ENCODE measurements at places on chromosomes 16 and 17.

DNA sequence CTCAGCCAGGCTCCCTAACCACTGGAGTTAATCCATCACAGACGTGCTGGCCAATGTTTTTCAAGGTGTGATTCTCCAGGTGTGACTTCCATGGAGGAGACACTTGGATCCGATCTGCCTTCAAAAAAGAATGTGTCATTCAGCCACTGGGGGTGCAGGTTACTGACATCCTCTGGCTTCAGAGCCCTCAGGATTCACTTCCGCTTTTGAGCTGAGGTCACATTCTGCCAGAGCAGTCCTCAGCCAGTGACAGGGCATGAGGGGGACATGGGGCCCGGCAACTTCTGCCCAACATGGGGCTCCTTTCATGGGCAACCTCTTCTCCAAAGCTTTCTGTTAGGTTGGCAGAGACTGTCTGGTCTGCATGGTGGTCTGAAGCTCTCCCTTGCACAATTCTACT lies 81.4 kb downstream of the GRIN2A start:
- DNase-seq: no peak

DNA sequence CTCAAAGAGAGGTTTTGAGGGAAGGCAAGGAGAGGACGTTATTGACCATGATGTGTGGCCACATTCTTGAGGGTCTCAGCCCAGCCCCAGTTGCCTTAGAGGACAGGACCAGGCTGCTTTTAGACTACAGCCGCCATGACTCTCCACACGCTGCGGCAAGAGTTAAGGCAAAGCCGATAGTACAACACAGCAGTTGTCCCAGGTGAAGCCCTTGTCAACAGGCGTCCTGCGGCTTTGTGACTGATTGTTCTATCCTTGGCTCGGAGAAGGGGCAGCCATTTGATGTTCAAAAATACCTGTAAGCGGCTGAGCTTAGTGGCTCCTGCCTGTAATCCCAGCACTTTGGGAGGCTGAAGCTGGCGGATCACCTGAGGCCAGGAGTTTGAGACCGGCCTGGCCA lies 28.8 kb downstream of the TMEM92 start:
- DNase-seq: no peak

- no peak for DNase-seq
Observed at GRCh38 chr16:68719993-68720489, 17.1 kb upstream of the CDH1 start.

- no peak for DNase-seq
Observed at GRCh38 chr17:19911033-19911432, 43.3 kb upstream of the ULK2 start.

DNA sequence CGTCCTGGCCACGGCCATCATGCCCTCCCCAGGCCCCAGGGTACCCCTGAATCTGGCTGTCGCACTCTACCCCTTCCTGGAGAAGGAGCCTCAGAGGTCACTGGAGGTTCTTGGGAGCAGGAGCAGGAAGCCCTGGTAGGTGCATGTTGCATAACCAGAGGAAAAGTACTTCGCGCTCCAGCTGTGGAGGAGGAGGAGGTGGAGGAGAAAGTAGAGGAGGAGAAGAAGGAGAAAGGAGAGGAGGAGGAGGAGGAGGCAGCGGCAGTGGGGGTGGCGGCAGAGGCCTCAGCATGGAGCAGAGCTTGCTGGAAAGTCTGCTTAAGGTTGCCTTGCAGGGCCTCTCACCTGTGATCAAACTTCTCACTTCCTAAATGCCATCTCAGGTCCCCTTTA lies 61.8 kb downstream of the BAIAP2 start:
- no peak for DNase-seq

Measured in brain (organoid and tissue), 16 donors.